Stimulated activated CD8-positive, alpha-beta memory T cell treated with anti-CD3 and anti-CD28 coated beads, Interleukin-7, amount 100 ng/mL, for 24 hours (primary cell): ENCODE measurements at places on chromosomes 16 and 17.

GRCh38 chr16:88015806-88016140 lies 64.5 kb downstream of the BANP start:
- DNase-seq = no peak

- no peak for DNase-seq
These were observed 2.8 kb upstream of the MATCAP1 start for GRCh38 chr16:67186550-67186950.

DNA sequence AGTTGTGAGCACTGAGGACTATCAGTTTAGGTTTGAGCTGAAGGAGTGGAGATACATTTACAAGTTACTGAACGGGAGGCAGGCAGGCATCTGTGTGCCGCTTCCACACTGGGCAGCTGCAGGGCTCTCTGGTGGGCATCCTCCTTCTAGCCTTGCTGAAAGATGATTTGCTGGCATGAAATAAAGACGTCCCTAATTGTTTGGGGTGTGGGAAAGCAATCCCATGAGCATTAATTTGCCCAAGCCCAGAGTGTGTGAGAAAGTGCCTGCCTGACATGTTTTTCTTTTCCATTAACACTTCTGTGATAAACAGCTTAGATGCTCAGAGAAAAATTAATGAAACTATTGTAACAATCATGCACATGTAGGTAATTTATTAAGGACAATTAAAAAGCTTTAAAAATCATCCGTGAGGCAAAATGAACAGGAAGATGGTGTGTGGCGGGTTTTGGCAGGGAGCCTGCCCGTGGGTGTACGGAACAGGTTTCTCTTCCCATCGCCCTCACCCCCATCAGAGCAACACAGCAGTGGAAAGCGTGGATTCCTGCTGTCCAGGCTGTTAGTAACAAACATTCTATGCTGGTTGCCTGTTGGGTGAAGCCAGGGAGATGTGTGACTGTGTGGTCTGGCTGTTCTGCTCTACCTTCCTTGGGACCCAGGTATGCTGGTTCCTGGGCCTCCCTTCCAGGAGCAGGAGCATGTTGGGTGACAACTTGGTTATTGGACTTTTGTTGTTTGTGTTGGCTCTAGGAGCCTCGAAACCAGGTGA lies 191.9 kb downstream of the MSI2 start:
- no peak for DNase-seq

DNA sequence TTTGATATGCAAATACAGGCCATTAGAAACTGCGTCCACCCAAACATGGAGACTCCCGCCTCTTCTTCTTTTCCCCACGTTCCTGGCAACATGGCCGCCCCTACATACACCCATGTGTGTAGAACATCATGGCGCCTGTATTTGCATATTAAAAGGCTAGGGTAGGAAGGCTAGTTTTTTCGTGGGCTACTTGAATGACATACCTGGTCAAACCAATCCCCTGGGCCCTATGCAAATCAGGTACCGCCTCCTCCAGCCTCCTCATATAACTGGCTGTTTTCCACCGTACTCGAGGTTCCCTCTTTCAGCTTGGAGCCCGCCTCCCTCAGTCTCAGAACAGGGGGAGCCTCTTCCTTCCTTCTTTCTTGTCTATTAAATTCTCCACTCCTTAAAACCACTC lies 840 bp upstream of the CD300LB start:
- no peak for DNase-seq
